ENCODE measurements at places on chromosomes 5 and 9.

DNA sequence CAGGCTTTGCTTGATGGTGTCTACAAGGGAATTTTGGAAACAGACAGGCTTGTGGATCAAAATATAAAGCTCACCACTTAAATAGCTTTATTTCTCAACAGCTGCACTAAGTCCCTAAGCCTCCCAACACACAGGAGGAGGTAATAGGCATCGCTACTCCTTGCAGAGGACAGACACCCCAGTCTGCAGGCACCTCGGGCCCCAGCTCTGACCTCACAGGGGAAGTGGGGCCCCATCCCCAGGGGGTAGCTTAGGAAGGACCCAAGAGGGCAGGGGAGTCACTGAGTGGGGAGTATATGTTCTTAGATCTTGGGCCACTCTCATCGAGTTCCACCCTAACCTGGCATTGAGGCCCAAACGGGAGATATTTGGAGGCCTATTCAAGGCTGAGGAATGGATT, 66.7 kb upstream of the XPA start:
- no peak for ATAC-seq

- ATAC-seq, result no peak
Observed at GRCh38 chr5:87195104-87195591, 72.5 kb upstream of the RASA1 start.

DNA sequence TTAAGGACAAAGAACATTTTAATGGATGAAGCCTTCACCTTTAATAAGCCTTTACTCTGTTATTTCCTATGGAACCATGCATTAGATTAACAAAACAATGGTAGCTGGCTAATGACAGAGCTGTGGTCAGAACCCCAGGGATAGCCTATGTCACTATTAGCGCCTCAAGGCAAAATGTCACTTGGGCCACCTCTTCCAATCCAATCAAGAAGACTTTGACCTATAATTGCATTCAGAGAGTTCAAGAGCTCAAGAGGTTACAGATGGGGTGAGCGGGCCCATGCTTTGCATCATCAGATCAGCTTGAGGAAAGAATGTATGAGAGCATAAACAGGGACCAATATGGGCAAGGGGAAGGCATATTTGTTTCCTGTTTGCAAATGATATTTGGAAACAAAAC, 425.1 kb downstream of the ARHGEF28 start:
- no peak for ATAC-seq

DNA sequence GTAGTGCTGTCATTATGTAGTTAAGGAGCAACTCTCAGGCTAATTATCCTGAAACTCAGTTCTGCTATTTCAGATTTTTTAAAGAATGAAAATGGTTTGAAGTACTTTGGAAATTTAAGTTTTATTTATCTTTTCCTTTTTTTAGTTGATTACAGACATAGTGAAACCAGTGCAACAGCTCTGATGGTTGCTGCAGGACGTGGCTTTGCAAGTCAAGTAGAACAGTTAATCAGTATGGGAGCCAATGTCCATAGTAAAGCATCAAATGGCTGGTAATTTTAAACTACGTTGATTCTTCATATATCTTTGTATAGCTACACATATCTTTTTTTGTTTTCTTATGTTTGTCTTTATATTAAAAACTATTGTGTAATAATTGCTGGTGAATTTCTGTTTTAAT, 34.9 kb downstream of the YTHDC2 start:
- no peak for ATAC-seq

- ATAC-seq, result no peak
Observed at GRCh38 chr9:35847792-35848572, 19.0 kb downstream of the TMEM8B start.

GRCh38 chr5:1029945-1030625, 21.5 kb downstream of the NKD2 start:
- ATAC-seq, result no peak

- ATAC-seq, result no peak
Observed at GRCh38 chr5:157269761-157270272, 3.9 kb downstream of the CYFIP2 start.

GRCh38 chr9:133188006-133188842, 20.8 kb downstream of the OBP2B start:
- ATAC-seq, result peak; percentile 41

DNA sequence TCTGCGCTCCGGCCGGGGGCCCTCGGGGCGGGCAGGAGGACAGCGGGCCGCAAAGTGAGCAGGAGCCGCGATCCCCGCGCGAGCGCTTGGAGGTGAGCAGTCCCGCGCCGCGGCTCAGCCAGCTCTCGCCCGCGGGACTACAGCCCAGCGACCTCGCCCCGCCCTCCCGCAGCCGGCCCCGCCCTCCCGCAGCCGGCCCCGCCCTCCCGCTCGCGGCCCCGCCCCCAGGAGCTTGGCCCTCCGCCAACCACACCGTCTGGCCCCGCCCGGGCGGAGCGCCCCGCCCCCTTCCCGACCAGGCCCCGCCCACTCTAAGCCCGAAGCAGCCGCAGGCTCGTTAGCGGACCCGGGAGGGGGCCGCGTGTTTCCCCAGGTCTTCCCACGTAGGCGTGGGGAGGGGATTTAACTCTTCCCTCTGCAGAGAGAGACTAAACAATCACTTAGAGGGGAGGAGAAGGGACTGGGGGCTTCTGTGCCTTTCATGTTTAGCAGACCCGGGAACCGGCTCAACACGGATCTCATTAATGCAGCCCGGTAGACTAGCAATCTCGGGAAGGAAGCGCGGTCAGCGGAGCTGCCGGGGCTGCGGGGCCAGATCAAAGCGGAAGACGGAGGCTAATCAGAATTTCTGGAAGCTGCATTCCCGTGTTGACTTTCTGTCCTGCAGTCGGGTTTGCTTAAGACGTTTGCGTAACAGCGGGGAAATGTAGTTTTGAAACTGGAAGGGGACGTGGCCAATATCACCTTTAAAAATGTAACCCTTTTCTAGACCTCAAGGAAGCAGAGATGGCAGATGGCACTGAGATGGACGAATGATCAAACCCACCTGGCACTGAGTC, at the start of gene MYO10:
TSS of gene MYO10 (minus strand) at position 139 of the 839 bp plus-strand sequence. CDS start 480 bp downstream, outside the sequence.
- ATAC-seq, result peak; percentile 76

DNA sequence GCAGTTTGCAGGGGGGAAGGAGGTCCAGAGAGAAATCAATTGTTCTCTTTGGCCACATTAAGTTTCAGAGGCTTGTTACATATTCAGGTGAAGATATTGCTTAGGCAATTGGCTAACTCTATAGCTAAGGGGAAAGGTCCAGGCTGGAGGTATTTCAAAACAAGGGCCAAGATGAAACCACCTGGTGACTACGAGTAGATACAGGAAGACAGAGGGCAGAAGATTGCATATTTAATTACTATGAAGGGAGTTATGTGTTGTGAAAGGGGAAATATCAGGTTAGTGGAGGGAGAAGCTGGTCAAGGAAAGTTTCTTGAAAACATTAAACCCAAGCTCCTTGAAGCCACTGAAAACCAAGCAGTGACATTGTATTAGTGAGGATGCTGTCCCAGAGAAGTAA, 1.9 kb upstream of the RAD23B start:
- ATAC-seq, result no peak

GRCh38 chr5:105952875-105953274, 1717.9 kb downstream of the EFNA5 start:
- no peak for ATAC-seq

DNA sequence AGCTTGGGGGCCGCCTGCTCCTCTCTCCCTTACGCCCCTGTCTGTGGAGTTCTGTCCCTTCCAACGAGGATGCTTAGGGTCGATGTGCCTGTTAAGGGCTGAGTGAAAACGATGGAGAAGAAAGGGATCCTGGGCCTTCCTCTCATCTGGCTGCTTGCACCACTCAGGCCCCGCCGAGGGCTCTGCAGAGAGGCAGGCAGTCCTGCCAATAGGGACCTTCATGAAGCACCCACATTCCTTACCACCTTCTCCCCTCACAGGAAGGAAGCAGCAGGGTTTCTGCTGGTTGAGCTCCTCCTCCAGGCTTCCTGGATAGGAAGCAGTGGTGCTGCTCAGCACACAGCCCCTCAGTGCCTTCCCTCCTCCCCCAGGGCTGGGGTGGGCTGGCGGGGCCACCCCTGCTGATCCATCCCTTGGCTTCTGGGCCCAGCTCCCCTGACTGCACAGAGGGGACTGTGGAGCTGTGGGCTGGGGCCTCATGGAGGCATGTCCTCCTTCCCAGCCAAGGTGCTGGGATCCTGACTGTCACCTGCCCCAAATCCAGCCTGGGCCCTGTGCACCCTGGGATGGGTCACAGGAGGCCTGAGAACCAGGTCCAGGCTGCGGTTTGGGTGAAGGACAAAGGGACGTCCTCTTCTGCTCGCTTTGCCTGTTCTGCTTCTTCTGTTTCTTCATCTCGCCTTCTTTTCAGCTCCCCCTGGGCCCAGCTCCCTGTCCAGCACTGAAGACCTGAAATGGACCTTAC, 50.5 kb downstream of the AHRR start:
- no peak for ATAC-seq

- peak; percentile 32 for ATAC-seq
Observed at GRCh38 chr5:175285261-175285660, 158.7 kb downstream of the DRD1 start.
